ENCODE measurements at places on chromosomes 1 and 21.

GRCh38 chr1:187931776-187932175 is 1103.0 kb downstream of the PLA2G4A start:
- no peak for DNase-seq

GRCh38 chr1:236027104-236027503 is 37.8 kb downstream of the NID1 start:
- DNase-seq, result no peak

- DNase-seq, result no peak
Measured at GRCh38 chr1:10613340-10613739, 138.6 kb downstream of the PEX14 start.

- DNase-seq, result no peak
Measured at GRCh38 chr21:28959367-28960099, 33.1 kb downstream of the LTN1 start.

DNA sequence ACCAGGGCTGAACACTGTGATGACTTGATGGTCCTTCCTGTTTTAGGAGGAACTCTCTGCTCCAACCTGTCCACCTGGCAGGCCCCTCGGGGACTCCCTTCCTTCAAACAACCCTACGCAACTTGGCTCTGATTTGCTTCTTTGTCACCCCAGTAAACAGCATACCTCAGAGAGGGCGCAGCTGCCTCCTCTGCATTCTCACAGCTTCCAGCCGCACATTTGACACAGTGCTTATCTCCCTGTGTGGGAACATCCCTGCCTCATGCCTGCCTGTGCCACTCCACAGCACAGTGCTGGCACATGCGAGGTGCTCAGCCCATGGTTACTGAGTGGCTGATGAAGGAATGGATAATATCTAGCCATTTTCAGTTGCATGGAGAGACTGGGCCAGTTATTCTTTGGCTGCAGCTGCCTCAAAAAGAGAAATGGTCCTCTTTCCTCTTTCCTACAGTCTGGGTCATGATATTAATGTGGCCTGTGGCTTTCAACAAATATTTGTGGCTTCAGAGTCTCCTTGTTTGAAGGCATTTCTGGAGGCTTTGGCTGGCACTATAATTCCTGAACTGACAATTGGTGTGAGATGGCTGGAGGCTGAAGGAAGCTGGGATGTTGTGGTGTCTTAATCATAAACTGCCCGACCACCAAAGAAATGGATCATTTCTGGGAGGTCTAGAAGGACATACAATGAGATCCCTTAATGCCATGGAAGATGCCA is 77.9 kb downstream of the TENT5C start:
- DNase-seq, result no peak

DNA sequence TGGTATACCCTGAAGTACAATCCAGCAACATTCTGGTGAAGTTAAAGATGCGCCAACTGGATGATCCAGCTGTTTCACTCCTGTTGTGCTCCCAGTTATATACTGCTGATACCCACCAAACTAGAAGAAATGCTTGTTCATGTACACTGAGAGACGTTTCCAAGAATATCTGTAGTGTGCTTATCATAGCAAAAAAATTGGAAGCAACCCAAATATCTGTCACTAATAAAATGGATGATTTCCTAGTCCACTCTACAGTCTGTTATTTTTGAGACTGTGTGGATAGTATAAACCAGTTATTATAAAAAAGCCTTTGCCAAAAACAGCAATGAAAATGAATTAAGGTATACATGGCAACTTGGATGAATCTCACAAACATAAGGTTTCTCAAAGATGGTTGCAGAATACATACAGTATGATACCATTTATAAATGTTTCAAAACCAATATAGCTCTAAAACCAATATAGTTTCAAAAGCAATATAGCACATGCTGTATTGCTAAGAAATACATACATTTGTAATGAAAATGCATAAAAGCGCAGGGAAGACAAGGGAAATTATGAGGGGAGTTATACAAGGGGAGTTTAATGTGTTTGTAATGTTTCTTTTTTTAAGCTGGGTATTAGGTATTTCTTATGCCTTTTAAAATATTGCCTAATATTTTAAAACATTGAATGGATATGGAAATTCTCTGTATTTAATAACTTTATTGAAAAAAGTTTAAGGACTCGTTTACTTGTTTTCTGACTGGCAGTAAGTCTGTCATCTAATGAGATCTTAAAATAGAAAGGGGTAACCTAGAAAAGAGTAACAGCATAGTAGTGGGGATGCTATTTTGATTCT is 36.5 kb downstream of the GPSM2 start:
- DNase-seq, result peak; percentile 19

DNA sequence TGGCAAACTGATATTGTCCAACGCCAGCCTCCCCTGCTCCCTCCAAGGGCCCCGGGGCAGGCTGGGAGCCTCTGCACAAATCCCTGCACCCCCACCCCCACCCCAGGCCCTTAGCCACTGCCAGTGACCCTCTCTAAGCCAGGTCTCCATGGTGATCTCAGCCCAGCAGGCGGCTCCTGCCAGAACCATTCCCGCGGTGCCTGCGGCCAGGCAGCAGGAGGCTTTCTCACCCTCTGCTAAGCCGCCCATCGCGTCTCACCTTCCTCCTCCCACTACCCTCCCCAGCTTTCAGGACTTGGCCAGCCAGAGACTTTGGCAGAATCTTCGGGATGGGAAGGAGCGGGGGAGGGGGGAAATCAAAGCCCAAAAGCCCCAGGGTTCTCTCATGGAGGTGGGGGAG is 46.8 kb upstream of the WASF2 start:
- DNase-seq, result no peak

GRCh38 chr1:165114889-165115285 is 241.6 kb downstream of the LMX1A start:
- DNase-seq, result no peak

- no peak for DNase-seq
Measured at GRCh38 chr1:64110924-64111777, 92.3 kb upstream of the UBE2U start.

DNA sequence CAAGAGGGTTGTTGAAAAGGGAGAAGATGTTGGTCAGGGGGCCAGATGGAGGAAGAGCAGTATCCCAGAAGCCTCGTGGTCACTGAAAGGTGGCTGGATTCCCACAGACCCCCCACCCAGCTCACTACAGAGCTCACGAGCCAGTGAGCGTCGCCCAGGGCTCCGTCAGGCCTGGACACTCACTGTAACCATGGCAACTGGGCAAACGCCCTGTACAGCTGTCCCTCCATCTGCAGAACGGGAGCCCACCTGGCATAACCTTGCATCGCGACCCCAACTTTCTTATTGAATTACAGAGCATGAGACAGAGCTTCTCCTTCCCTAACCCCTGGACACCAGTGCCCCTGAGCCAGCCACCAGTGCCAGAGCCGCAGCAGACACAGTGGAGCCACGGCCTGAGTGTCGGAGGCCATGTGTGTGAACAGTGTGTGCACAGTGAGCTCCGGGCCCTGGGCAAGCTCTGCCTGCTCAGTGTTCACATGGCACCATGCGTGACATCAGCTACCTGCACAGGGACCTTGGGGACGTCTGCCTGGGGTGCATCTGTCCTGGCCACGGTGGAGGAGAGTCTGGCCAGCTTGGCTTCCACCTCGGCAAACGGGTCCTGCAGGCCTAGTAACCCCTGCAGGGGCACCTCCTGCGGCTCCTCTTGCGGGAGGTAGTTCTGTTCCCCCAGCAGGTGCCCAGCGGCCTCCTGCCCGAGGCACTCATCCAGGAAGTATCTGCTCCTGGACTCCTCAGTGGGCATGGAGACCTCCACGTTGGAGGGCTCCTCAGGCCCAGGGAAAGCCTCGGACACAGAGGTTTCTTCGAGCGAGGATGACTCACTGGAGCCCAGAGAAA is 25.9 kb upstream of the DDOST start:
- no peak for DNase-seq

DNA sequence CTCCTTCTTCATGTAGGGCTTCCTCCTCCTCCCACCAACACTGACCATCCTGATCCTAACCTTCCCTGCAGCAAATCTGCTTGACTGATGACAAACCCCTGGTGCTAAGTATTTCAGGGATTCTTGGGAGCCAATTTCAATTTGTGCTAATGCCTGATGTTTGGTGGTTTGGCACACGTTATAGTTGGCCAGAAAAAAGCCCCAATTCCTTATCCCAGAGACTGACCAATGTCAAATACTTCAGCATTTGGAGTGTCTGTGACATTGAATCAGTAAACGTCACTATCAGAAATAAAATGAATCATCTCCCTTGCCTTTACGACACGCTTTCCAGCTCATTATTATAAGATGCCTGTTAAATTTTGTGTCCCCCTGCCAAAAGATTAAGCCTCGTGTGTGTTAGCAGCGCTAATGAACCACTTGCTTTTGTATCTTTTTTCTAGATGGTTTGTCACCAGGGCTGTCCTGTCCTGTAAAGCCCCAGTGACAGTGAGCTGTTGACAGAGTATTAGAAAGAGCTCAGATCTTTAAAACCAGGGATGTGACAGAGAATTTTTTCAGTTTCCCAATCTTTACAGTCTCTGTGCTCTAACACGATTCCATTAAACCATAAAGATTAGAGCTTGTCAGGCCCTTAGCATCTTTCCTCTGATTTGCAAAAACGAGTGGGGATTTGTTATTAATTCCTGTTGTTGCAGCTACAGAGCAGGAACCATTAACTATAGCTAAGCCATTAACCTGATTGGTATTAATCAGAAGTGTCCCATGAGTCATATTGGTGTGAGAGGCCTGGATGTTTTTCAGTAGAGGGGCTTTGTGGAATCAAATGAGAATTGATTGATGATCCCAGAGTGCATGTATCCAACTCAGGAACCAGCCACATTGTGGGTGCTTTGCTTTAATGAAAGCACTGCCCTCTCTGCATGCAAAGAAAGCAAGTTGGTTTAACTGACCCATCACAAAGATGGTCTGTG is 665.1 kb upstream of the PLXNA2 start:
- no peak for DNase-seq

All from NCI-H1105 (cell line).